ENCODE measurements at places on chromosomes 7 and 10. TPM values are rescaled to one million over a fixed set of nuclear protein-coding genes. Genes with fewer than 3 reads are reported as not detected.

PTPRN2 gene
- 4.1 TPM for total RNA-seq

GBX1 gene
- total RNA-seq: not detected

GRCh38 chr10:76736392-76736791 lies 901.2 kb downstream of the KCNMA1 start:
- no peaks in the 10 kb centered on the region for H3K27me3 ChIP-seq
- no peak overlapping the region for H3K4me3 ChIP-seq
- no peaks in the 10 kb centered on the region for H3K36me3 ChIP-seq
- no peak overlapping the region for H3K27ac ChIP-seq
- DNase-seq: no peak

DNA sequence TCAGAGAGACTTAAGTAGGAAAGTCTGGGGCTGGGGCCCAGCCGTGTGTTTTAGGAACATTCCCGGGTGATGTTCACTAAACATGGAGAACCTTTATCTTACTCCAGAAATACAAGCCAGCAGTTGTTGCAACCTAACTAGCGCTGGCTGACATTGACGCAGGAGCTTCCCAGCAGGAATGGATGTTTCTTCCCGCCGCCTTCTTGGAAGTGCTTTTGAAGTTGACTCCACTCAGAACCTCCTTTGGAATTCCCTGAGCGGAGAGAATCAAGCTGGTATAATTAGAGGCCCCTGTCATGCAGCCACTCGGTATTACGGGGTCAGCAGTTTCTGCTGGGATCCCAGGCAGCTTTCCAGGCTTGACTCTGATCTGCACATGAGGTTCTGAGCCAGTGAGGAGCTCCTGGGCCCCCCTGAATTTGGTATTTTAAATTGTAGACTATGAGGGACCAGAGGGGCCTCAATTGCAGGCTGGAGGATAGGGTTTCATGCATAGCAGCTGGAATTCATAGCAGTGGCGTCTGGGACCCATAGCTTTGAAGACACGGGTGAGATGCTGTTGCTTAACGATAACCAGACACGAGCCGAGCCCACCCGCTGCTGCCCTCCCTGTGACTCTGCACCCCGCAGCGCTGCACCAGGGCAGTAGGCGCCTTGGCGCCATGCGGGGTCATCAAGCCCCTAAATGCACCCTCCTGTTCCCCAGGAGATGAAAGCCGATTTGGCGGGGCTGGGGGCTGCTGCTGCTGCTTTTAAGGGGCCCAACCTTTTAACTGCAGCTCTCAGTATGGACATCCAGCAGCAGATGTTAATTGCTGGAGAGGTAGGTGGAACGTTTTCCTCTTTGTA lies 61.8 kb downstream of the EEPD1 start:
- no peak overlapping the region for H3K27ac ChIP-seq
- H3K27me3 ChIP-seq: no peaks in the 10 kb centered on the region
- H3K4me1 ChIP-seq: no peaks in the 10 kb centered on the region
- no peaks in the 10 kb centered on the region for H3K36me3 ChIP-seq

DNA sequence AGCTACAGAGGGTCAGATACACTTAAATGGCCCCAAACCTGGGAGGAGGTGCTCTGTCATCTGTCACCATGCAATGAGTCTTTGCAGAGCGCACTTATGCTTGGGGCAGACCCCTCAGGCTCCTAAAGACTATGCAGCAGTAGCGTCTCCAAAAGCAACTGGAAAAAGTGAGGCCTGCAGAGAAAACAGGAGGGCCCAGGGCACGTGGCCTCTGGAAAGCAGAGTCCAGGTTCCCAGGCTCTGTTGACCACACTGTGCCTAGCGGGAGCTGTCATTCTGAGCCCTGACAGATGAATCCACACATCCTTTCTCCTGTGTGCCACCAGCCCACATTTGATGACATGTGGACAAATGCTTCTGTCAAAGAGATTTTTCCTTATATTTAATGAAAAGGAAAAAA lies 66.4 kb downstream of the MINDY4 start:
- no peak overlapping the region for H3K27ac ChIP-seq
- no peak for DNase-seq
- peaks cover 13% of the 10 kb centered on the region for H3K4me1 ChIP-seq
- H3K36me3 ChIP-seq: peaks cover 13% of the 10 kb centered on the region
- H3K27me3 ChIP-seq: no peaks in the 10 kb centered on the region
- no peak overlapping the region for H3K4me3 ChIP-seq

DNA sequence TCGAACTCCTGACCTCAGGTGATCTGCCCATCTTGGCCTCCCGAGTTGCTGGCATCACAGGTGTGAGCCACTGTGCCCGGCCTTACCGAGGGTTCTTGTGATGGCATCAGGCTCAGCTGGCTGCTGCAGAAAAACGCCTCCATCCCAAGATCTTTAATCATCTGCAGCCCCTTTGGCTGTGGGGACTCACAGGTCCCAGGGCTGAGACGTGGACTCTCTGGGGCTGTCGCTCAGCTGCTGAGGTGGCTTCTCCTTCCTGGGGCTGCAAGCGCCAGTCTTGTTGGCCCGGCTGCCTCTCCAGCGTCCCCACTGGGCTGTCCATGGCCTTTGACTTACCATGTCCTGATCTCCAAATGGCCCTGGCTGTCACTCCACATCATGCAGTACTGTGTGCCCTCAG lies 20.0 kb downstream of the AMZ1 start:
- no peak overlapping the region for H3K4me3 ChIP-seq
- H3K27me3 ChIP-seq: no peaks in the 10 kb centered on the region
- H3K27ac ChIP-seq: no peak overlapping the region
- H3K36me3 ChIP-seq: no peaks in the 10 kb centered on the region
- peaks cover 29% of the 10 kb centered on the region for H3K4me1 ChIP-seq

DNA sequence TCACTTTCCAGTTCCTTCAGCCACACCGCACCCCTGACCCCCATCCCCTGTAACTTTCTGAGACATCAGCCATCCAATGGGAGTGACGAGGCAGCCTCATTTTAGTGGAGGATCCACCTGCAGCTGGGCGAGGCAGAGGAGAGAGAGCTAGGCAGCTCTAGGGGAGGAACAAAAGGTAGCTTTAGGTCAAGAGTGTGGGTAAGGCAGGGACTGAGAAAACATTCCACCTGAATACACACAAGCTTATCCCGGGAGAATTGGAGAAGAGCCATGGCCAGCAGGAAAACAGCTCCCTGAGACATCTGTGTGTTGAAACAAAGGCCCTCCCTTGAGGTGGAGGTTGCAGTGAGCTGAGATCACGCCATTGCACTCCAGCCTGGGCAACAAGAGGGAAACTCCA lies 6.7 kb upstream of the KLRG2 start:
- no peak for DNase-seq
- no peaks in the 10 kb centered on the region for H3K4me1 ChIP-seq
- H3K27ac ChIP-seq: no peak overlapping the region
- no peaks in the 10 kb centered on the region for H3K36me3 ChIP-seq
- H3K27me3 ChIP-seq: no peaks in the 10 kb centered on the region

DNA sequence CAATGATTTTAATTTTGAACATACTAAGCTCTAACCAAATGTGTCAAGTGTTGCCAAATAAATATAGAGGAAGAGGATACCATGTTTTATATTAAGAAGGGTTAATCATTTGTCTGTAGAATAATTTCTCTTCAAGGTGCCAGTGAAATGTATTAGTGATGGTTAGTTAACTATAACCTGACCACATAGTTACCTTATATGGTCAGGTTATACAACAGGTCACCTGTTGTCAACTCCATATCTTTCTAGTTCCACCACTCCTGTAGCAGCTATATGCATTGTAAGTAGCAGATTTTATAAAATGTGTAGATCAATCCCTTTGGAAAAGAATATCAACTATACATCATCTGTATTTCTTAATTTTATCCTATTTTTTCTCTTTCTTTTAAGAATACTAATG lies 35.1 kb downstream of the PTPRZ1 start:
- no peaks in the 10 kb centered on the region for H3K27me3 ChIP-seq
- no peaks in the 10 kb centered on the region for H3K4me1 ChIP-seq
- no peak overlapping the region for H3K4me3 ChIP-seq
- H3K27ac ChIP-seq: no peak overlapping the region

GRCh38 chr10:91512458-91512857 lies 102.3 kb downstream of the HECTD2 start:
- no peaks in the 10 kb centered on the region for H3K27me3 ChIP-seq
- no peaks in the 10 kb centered on the region for H3K4me1 ChIP-seq
- H3K27ac ChIP-seq: no peak overlapping the region
- peaks cover 4% of the 10 kb centered on the region for H3K36me3 ChIP-seq
- DNase-seq: no peak
- H3K4me3 ChIP-seq: no peak overlapping the region

GRCh38 chr7:51029131-51029530 lies 246.4 kb upstream of the GRB10 start:
- peak overlapping the region; percentile 21 for H3K4me3 ChIP-seq
- no peaks in the 10 kb centered on the region for H3K36me3 ChIP-seq
- H3K4me1 ChIP-seq: no peaks in the 10 kb centered on the region
- H3K27me3 ChIP-seq: no peaks in the 10 kb centered on the region
- no peak overlapping the region for H3K27ac ChIP-seq
- no peak for DNase-seq

DNA sequence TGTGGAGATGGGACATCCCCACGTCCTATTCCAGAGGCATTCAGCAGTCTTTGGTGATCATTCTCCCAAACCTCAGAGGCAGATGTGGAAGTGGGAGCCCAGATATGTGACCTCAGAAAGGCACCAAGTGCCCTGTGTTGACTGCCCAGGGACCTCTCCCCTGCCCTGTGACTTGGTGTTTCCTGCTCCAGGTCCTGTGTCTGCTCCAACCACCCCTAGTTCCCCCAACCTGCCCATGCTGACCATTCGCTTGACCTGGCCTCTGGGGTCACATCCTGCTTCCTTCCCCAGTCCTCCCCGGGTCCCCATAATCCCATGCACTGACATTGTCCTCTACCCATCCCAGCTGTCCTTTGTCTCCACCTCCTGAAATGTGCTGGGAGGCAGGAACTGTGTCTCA lies 7.6 kb downstream of the CYP26A1 start:
- no peaks in the 10 kb centered on the region for H3K27me3 ChIP-seq
- peaks cover 10% of the 10 kb centered on the region for H3K4me1 ChIP-seq
- no peak for DNase-seq
- H3K27ac ChIP-seq: no peak overlapping the region
- no peaks in the 10 kb centered on the region for H3K36me3 ChIP-seq
- no peak overlapping the region for H3K4me3 ChIP-seq

GRCh38 chr7:46565253-46566096 lies 644.4 kb upstream of the IGFBP3 start:
- H3K4me3 ChIP-seq: no peak overlapping the region
- H3K36me3 ChIP-seq: no peaks in the 10 kb centered on the region
- no peaks in the 10 kb centered on the region for H3K4me1 ChIP-seq
- H3K27me3 ChIP-seq: no peaks in the 10 kb centered on the region
- no peak for DNase-seq

- DNase-seq: peak; percentile 61
- H3K27me3 ChIP-seq: no peaks in the 10 kb centered on the region
- H3K36me3 ChIP-seq: no peaks in the 10 kb centered on the region
- peak overlapping the region; percentile 34 for H3K27ac ChIP-seq
Observed at GRCh38 chr7:38929460-38930171, 20.6 kb upstream of the VPS41 start.

DNA sequence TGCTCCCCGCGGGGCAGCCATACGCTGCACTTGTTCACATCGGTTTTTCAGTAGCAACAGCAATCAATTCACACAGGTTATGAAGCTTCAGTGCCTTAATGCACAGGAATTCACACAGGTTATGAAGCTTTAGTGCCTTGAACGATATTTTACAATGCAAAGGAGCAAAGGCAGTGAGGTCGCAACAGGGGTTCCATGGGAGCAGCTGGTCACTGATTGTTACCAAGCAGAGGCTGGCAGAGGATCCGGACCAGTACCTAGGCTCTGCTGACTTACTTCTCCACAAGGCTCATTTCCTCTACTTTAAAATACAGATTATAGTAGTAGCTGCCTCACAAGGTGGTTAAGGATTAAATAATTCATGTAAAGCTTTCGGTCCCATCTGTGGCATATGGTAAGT lies 95.2 kb upstream of the ODAD2 start:
- H3K27me3 ChIP-seq: no peaks in the 10 kb centered on the region
- no peak overlapping the region for H3K27ac ChIP-seq
- H3K36me3 ChIP-seq: no peaks in the 10 kb centered on the region

DNA sequence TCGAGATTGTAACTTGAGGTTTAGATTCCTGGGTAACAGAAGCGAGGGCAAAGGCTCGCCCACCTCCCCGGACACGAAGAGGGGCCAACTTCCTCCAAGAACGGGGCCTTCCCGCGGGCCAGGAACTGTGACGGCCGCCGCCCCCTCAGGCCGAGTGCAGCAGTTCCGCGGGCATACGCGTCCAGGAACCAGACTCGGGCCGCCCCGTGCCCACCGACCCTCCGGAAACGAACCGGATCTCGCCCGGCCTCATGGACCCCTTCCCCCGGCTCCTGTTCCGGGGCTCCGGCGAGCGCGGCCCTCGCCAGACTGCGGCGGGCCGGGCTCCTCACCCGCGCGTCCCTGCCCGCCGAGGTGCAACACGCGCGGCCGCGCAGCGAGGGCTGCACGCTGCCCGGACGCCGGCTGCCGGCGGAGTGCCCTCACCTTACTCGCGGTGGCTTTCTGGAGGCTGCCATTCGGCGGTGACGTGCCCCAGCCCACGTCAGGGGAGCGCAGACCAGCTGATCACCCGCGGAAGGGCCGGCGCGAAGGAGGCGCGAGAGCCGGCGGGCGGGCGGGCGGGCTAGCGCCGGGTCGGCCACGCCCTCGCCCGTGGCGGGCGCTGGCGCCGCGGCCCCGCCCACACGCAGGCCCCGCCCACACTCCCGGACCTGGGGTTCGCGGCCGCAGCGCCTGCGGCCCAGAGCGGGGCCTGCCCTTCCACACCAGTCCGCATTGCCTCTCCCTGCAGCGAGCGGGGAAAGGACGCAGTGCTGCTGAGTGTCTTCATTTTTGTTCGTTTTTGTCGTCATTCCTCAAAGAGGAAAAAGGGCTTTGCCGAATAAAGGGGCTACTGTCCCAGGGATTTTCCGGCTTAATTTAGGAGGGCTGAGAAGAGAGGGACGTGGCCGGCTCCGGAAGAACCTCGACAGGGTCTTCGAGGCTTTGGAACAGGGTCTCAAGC lies at the start of gene XPNPEP1:
TSS of gene XPNPEP1 (minus strand) at position 536 of the 946 bp plus-strand sequence. CDS start at position 458, 78 bp downstream.
- H3K27ac ChIP-seq: peak within 1 kb of the TSS; percentile 95
- no peaks in the 10 kb centered on the region for H3K36me3 ChIP-seq
- DNase-seq: peak; percentile 92

DNA sequence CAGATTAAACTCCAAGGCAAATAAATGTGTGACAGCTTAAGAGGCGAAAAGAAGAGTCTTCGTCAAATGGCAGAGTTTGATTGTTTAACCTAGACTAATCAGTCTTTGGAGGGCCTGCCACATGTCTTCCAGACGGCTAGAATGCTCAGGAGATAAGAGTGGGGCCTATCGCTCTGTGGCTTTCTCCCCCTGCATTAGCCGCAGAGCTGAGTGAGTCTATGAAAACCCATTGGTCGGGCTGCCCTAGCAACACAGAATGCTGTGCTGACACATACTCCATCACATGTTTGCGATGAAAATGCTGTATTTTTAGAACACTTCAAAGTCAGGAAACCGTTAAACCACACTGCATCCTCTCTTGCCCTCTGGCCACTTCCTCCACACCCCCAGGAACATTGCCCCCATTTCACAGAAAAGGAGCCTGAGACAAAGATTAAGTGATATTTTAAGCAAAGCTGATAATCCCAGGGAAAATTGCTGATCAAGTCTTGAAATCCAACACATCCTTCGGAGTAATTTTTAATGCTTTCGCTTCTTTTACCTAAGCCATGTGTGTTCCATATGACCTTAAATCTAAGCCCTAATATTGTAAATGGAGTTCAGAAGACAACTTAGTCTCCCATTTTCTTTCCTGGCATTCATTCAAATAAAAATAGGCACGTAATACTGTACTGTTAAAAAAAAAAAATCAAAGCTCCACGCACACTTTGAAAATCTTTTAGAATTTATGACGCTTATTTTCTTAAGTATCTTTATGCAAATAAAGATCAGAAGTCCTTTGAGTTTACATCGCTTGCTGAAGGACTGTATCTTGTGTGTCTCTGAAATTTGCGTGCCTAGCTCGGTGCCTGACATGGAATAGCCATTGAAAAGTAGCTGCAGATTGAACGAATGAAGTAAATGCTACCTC lies 161.2 kb downstream of the CELF2 start:
- no peak overlapping the region for H3K4me3 ChIP-seq
- H3K27me3 ChIP-seq: no peaks in the 10 kb centered on the region
- H3K27ac ChIP-seq: peak overlapping the region; percentile 67
- DNase-seq: peak; percentile 81
- H3K4me1 ChIP-seq: peaks cover 20% of the 10 kb centered on the region
